ENCODE measurements at places on chromosomes 4 and X. TPM values are rescaled to one million over a fixed set of nuclear protein-coding genes. Genes with fewer than 3 reads are reported as not detected.
A peak's percentile ranks its signal among the peaks of the same experiment; 100 is the strongest.

- H3K36me3 ChIP-seq: no peaks in the 10 kb centered on the region
- H3K27ac ChIP-seq: peak overlapping the region; percentile 14
- peaks cover 47% of the 10 kb centered on the region for H3K4me1 ChIP-seq
- no peaks in the 10 kb centered on the region for H3K27me3 ChIP-seq
These were observed 125.7 kb downstream of the SH3KBP1 start for GRCh38 chrX:19761554-19762295.

TMEM144 gene
- total RNA-seq: not detected

- no peak overlapping the region for H3K27ac ChIP-seq
- peaks cover 24% of the 10 kb centered on the region for H3K27me3 ChIP-seq
- peaks cover 32% of the 10 kb centered on the region for H3K4me1 ChIP-seq
These were observed 25.9 kb downstream of the HOPX start for GRCh38 chr4:56655209-56655626.

GRCh38 chr4:108119199-108119800, 49.4 kb downstream of the LEF1 start:
- peak overlapping the region; percentile 75 for H3K4me3 ChIP-seq
- H3K4me1 ChIP-seq: peaks cover 93% of the 10 kb centered on the region
- H3K36me3 ChIP-seq: peaks cover 20% of the 10 kb centered on the region
- DNase-seq: no peak
- no peaks in the 10 kb centered on the region for H3K27me3 ChIP-seq
- H3K27ac ChIP-seq: peak overlapping the region; percentile 82

GRCh38 chrX:9873952-9874351, 87.7 kb downstream of the SHROOM2 start:
- peaks cover 2% of the 10 kb centered on the region for H3K4me1 ChIP-seq
- H3K27me3 ChIP-seq: no peaks in the 10 kb centered on the region
- no peak overlapping the region for H3K4me3 ChIP-seq
- no peaks in the 10 kb centered on the region for H3K36me3 ChIP-seq
- DNase-seq: peak; percentile 26

DNA sequence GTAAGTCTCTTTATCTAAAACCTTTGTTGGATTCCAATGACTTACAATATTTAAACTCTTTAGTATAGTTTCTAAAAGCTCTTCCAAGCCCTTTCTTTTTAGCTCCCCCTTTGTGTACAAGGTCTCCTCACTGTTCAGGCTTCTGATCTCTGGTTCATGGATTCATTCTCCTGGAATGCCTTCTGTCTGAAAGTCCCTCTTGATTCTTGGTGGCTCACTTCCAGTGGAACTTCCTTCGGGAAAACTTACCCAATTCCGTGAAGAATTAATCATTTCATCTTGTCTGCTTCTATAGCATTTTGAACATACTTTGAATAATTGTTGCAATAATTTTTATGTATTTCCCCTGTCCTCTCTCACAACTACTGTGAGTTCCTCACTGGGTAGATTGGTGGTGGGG, 3.6 kb downstream of the ARHGAP24 start:
- DNase-seq: no peak
- H3K27me3 ChIP-seq: no peaks in the 10 kb centered on the region
- H3K4me3 ChIP-seq: no peak overlapping the region
- H3K4me1 ChIP-seq: no peaks in the 10 kb centered on the region
- no peak overlapping the region for H3K27ac ChIP-seq
- H3K36me3 ChIP-seq: no peaks in the 10 kb centered on the region

DNA sequence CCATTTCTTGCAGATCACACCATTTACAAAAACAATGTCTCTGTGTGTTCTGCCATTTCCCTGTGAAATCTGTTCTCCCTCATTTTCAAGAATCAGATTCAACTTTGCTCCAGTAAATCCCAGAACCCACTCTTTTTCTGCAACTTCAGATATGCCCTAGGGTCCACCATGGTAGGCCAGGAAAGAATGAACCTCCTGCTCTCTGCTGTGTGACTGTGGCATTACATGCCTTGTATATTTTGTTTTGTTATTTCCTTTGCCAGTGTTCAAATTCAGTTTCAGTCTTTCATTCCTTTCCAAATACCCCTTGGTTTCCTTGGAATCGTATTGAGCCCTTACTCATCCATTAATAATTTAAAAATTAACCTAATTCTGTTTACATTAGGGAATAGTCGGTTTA, 290.2 kb upstream of the VCX start:
- no peaks in the 10 kb centered on the region for H3K4me1 ChIP-seq
- H3K27me3 ChIP-seq: no peaks in the 10 kb centered on the region
- DNase-seq: no peak

DNA sequence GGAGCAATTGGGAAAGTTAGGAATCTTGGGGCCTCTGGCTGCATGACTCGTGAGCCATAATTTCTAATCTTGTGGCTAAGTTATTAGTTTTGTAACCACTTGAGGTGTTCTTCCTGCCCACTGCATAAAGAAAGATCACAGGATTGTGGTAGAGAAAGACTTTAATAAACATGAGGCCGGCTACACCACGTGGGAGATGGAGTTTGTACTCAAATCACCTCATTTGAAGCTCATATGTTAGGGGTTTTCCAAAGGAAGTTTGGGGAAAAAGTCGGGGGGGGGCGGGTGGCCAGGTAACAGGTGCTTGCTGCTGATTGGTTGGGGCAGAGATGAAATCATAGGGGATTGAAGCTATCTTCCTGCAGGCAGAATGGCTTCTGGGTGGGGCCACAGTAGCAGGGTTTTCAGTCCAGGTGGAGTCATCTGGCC, 287.8 kb downstream of the ZNF674 start:
- H3K36me3 ChIP-seq: no peaks in the 10 kb centered on the region
- peaks cover 5% of the 10 kb centered on the region for H3K4me1 ChIP-seq
- H3K27ac ChIP-seq: no peak overlapping the region
- no peak overlapping the region for H3K4me3 ChIP-seq
- DNase-seq: no peak
- no peaks in the 10 kb centered on the region for H3K27me3 ChIP-seq

- no peak overlapping the region for H3K27ac ChIP-seq
- H3K4me1 ChIP-seq: no peaks in the 10 kb centered on the region
- no peaks in the 10 kb centered on the region for H3K27me3 ChIP-seq
These were observed 20.0 kb upstream of the S100G start for GRCh38 chrX:16629909-16630308.

- no peak for DNase-seq
- no peak overlapping the region for H3K4me3 ChIP-seq
- peaks cover 3% of the 10 kb centered on the region for H3K27me3 ChIP-seq
- no peaks in the 10 kb centered on the region for H3K36me3 ChIP-seq
These were observed 7.4 kb upstream of the BRS3 start for GRCh38 chrX:136480383-136480782.

GRCh38 chr4:6989331-6989923, 53.7 kb upstream of the TADA2B start:
- no peak overlapping the region for H3K27ac ChIP-seq
- no peak overlapping the region for H3K4me3 ChIP-seq
- no peaks in the 10 kb centered on the region for H3K27me3 ChIP-seq
- H3K4me1 ChIP-seq: peaks cover 60% of the 10 kb centered on the region
- DNase-seq: no peak

RTL9 gene
- total RNA-seq: not detected

DNA sequence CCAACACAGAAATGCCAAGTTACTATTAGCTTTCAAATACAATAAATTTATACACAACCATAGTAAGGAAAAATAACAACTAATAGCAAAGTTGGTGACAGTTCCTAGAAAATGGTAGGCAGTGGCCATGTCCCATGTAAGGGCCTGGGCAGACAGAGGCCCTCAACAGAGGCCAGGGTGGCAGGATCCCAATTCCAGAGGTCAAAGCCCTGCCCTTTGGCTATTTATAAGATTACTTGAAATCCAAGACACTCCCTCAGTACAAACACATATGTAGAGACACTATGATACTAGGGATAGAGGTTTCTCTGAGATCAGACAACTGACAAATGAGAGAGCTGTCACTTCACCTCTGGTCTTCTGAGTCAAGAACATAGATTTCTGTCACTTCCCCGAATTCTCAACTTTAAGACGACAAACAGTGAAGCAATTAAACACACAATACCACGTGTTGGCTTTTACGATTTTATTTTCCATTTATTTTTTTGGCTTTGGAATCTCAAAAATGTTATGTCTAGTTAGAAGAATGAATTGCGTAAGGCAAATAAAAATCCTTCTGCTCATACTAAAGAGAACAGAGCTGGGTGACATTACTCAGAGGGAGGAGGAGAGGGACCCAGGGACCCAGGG, 16.3 kb upstream of the MAOB start:
- H3K4me3 ChIP-seq: no peak overlapping the region
- H3K27ac ChIP-seq: no peak overlapping the region
- no peaks in the 10 kb centered on the region for H3K36me3 ChIP-seq
- H3K27me3 ChIP-seq: no peaks in the 10 kb centered on the region

GRCh38 chrX:140521393-140521792, 16.5 kb upstream of the SOX3 start:
- no peak overlapping the region for H3K27ac ChIP-seq
- no peak for DNase-seq
- no peaks in the 10 kb centered on the region for H3K36me3 ChIP-seq
- no peak overlapping the region for H3K4me3 ChIP-seq
- no peaks in the 10 kb centered on the region for H3K27me3 ChIP-seq
- H3K4me1 ChIP-seq: no peaks in the 10 kb centered on the region

RNF128 gene
- total RNA-seq: not detected

CNGA1 gene
- not detected for total RNA-seq

DNA sequence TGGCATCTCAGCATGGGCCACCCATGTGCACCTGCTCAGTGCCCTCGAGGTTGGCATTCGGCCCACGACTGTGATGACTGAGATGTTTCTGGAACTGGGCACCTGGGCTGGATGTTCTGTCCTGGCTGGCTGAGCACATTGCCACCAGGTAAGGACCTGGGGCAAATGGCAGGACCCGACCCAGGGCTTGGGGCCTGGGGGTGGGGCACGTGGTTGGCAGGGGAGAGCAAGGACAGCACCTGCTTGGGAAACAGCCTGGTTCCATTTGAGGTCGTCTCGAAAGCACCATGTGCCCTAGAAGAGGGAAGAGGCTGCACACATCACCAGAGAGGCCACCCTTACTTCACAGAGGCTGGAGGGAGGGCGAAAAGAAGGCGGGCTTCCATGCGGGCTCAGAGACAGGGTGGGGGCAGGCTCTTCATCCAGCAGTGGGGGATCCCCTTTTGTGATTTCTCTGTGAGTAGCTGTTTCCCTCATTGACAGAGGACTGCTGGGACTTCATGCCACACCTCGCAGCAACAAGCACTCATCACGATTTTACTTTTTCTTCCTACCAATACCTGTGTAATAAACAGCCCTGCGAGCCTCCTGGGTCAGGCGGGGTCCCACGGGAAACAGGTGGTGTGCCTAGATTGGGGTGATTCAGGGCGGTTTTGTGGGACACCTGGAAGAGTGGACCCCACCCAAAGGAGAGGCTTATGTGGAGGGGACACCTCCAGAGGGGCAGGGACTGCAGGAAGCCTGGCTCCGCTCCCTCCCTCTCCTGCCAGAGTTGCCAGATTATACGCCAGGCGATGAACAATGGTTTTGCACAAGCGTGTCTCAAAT, 12.0 kb downstream of the TMEM187 start:
- H3K4me3 ChIP-seq: peak overlapping the region; percentile 15
- H3K27ac ChIP-seq: peak overlapping the region; percentile 83
- H3K4me1 ChIP-seq: peaks cover 47% of the 10 kb centered on the region
- no peaks in the 10 kb centered on the region for H3K27me3 ChIP-seq

CXCL8 gene
- 0.52 TPM for total RNA-seq

GRCh38 chr4:101348995-101349800, 1.9 kb upstream of the PPP3CA start:
- no peak overlapping the region for H3K27ac ChIP-seq
- no peak for DNase-seq
- H3K27me3 ChIP-seq: peaks cover 28% of the 10 kb centered on the region
- H3K4me3 ChIP-seq: no peak overlapping the region
- H3K4me1 ChIP-seq: peaks cover 19% of the 10 kb centered on the region
- H3K36me3 ChIP-seq: no peaks in the 10 kb centered on the region

DNA sequence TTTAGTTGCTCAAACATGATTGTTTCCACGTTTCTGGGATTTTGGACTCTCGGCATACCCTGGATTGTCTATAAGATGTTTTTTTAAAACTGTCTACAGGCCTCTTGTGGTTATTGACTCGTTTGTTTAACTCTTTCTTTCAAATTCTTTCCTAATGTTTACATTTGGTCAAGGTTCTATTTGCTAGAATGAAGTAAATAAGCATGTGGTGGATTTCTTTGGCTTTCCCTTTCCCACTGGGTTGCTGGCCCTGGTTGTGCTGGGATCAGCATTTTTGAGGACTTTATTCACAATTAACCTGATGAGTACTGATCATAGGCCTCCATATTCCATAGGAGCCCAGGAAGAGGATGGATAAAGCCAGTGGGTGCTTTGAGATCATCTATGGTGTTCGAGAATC, 11.1 kb upstream of the GPR101 start:
- H3K4me3 ChIP-seq: no peak overlapping the region
- H3K27ac ChIP-seq: no peak overlapping the region
- peaks cover 2% of the 10 kb centered on the region for H3K27me3 ChIP-seq
- no peaks in the 10 kb centered on the region for H3K4me1 ChIP-seq
- no peaks in the 10 kb centered on the region for H3K36me3 ChIP-seq

DNA sequence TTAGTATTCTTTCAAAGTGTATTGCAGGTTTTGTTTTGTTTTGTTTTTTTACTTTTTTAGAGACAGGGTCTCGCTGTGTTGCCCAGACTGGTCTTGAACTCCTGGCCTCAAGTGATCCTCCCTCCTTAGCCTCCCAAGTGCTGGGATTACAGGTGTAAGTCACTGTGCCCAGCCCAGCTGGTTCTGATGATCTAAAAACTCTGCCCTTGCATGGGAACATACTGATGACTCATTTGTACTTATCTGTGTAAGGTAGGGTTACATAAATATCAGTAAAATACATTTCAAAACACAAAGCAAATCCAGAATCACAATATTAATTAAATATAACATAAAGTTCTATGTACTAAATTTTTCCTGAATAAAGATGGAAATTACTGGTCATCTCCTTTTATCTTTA, 7.4 kb upstream of the SLC9B1 start:
- H3K27ac ChIP-seq: no peak overlapping the region
- peaks cover 3% of the 10 kb centered on the region for H3K36me3 ChIP-seq
- DNase-seq: no peak
- no peak overlapping the region for H3K4me3 ChIP-seq
- no peaks in the 10 kb centered on the region for H3K27me3 ChIP-seq

GRCh38 chrX:49029876-49030275, 13.3 kb downstream of the TFE3 start:
- H3K4me3 ChIP-seq: no peak overlapping the region
- H3K27ac ChIP-seq: no peak overlapping the region
- H3K27me3 ChIP-seq: no peaks in the 10 kb centered on the region
- peaks cover 26% of the 10 kb centered on the region for H3K36me3 ChIP-seq
- H3K4me1 ChIP-seq: no peaks in the 10 kb centered on the region
- no peak for DNase-seq

DNA sequence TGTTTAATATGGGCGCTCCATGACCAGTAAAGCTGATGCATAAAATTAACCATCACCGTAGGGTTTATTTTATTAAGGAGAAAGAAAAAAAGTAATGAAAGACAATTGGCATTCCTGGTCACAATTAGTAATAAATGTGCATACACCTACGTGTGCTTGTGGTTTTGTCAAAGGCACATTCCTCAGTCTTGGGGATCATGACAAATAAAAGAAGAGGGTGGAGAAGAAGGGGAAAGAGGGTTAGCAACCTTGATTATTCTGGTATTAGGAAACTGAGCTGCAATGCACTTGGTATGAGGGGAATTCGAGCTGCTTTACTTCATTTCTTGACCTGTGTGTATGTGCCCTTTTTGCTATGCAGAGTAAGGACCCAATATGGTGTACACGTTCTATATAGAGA, 1798.3 kb upstream of the PCDH7 start:
- no peaks in the 10 kb centered on the region for H3K36me3 ChIP-seq
- DNase-seq: no peak
- H3K4me3 ChIP-seq: no peak overlapping the region
- no peaks in the 10 kb centered on the region for H3K27me3 ChIP-seq
- H3K4me1 ChIP-seq: no peaks in the 10 kb centered on the region
